ENCODE measurements at places on chromosomes 3 and 15.

- no peak for DNase-seq
These were observed 21.5 kb downstream of the TJP1 start for GRCh38 chr15:29800491-29801366.

GRCh38 chr3:133910422-133910821, 14.7 kb upstream of the RAB6B start:
- DNase-seq, result no peak

DNA sequence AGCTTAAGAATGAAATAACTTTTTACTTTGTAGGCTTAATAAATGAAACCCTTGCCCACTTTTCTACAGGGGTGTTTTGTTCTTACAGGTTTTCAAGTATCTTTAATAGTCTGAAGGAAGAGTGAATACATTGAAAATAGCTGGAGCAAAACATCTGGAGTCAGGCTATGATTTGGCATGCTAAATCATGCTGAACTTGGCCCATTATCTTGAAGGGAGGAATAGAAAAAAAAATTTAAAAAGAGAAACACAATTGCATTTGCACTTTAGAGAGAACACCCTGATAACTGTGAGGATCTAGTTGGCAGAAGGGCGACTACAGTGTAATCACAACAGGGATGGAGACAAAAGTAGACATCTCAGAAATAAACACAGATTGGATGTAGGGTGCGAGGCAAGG, 1.8 kb upstream of the IQGAP1 start:
- DNase-seq, result no peak

GRCh38 chr15:66635817-66636216, 66.2 kb upstream of the SMAD6 start:
- no peak for DNase-seq

GRCh38 chr3:27614592-27614991, 107.5 kb downstream of the EOMES start:
- DNase-seq, result no peak
